EL (cell line): ENCODE measurements at places on chromosomes 5 and 9.

- DNase-seq, result no peak
These were observed 297.0 kb upstream of the CLINT1 start for GRCh38 chr5:158155811-158156505.

DNA sequence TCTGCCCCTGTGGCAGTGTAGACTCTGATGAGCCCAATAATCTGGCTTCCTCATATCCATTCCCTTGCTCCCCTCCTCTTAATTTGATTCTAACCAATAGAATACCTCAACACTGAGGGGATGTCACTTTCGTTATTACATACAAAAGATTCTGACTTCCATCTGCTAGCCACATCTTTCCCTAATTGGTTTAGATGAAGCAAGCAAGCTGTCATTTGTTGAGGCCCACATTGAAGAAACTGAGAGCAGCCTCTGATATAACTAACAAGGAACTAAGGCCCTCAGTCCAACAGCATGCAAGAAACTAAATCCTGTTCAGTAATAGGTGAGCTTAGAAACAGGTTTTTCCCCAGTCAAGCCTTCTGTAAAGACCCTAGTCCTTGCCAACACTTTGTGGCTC, 5.8 kb downstream of the ADAMTS6 start:
- DNase-seq, result peak; percentile 7

DNA sequence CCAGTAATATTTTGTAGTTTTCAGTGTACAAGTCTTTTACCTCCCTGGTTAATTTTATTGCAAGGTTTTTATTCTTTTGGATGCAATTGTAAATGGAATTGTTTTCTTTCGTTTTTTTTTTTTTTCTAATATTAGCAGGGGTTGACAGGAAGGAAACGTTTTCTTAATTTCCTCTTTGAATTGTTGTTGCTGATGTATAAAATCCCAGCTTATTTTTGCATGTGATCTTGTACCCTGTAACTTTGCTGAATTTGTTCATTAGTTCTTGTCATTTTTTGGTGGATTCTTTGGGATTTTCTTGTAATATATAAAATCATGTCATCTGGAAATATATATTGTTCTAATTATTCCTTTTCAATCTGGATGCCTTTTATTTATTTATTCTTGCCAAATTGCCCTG, 65.0 kb upstream of the ANKH start:
- DNase-seq, result no peak

- DNase-seq, result no peak
These were observed 5.3 kb upstream of the TJP2 start for GRCh38 chr9:69168709-69169217.

- DNase-seq, result peak; percentile 72
These were observed 779 bp downstream of the FAM13B start for GRCh38 chr5:138032028-138032571.

DNA sequence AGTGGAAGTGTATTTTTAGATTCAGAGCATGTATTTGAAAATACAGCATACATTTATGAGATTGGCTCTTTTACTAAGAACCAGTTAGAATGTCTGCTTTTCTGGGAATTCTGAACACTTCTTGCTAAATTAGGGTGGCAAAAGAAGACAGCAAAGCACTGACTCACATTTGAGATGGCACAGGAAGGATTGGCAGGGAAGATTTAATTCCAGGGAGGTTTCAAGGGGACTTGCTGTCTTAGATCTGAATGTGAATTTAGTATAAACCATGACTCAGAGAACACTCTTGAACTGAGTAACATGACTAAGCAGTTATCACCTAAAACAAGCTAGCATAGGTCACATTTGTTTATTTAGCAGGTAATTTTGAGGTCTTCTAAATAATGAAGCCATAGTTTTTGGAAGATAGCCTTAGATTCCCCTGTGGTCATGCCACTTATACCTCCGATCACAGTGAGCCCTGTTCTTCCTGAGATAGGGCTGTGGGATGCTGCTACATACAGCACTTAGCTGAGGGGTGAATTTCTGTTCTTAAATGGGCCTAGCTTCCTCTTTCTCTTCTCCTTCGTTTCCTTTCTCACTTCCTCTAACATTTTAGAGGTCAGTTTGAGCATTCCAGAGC, 173.8 kb downstream of the PCSK1 start:
- DNase-seq, result peak; percentile 70
